ENCODE measurements at places on chromosomes 1 and 21. TPM values are rescaled to one million over a fixed set of nuclear protein-coding genes. Genes with fewer than 3 reads are reported as not detected.

The CYP4X1 gene
- total RNA-seq = not detected

The CFHR4 gene
- total RNA-seq = not detected

The SDC3 gene
- 79.5 TPM for total RNA-seq

The VSIG8 gene
- not detected for total RNA-seq

The SLAMF6 gene
- not detected for total RNA-seq

The BEND5 gene
- 0.29 TPM for total RNA-seq

The PTCH2 gene
- 0.19 TPM for total RNA-seq

The C1QC gene
- not detected for total RNA-seq

The GJA5 gene
- 0.10 TPM for total RNA-seq

The CGN gene
- 0.12 TPM for total RNA-seq

The ANGPTL7 gene
- not detected for total RNA-seq

The S100A12 gene
- total RNA-seq = not detected

The PLCH2 gene
- total RNA-seq = not detected

The SHISA4 gene
- total RNA-seq = 35.2 TPM

The KRTAP12-4 gene
- not detected for total RNA-seq

The TFB2M gene
- total RNA-seq = 17.7 TPM

The GRIK1 gene
- not detected for total RNA-seq
